Fibroblast of skin of right quadriceps (primary cell): ENCODE measurements at places on chromosomes 6 and 20.

DNA sequence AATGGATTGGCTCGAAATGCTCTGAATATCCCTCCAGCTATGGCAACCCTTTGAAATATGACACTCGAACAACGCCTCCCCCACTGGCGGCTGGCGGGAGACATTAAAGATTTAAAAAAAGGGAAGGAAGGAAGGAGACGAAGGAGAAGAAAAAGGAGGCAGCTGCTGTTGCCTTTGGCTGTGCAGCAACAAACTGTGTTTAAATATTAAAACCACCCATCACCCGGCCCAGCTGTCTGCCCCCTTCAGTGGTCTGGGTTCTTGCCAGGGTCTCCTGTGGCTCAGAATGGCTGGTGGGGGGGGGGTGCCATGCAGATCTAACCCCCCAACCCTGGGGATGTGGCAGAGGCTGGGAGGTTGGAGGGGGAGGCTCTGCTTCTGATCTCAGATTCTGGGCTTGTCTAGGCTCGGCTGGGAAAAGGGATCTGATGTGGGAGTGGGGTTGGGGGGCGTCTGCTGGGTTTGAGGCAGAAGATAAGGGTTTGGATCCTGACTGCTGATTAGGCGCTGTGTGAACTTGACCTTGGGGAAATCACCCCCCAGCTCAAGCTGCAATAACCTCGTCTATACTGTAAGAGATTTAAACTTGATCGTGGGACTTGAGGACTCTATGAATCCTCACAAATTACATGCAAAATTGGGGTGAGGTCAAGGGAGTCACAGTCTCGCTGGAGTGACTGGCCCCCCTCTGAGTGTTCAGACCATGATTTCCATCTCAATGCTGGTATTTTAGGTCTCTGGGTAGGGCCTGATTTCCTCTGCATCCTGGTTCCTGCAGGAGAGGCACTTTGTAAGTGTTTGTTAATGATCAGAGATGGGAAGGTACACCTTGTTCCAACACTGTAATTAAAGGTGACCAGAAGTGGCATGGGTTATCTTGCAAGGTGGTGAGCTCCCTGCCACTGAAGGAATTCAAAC is 40.3 kb upstream of the BLCAP start:
- DNase-seq, result peak; percentile 15

DNA sequence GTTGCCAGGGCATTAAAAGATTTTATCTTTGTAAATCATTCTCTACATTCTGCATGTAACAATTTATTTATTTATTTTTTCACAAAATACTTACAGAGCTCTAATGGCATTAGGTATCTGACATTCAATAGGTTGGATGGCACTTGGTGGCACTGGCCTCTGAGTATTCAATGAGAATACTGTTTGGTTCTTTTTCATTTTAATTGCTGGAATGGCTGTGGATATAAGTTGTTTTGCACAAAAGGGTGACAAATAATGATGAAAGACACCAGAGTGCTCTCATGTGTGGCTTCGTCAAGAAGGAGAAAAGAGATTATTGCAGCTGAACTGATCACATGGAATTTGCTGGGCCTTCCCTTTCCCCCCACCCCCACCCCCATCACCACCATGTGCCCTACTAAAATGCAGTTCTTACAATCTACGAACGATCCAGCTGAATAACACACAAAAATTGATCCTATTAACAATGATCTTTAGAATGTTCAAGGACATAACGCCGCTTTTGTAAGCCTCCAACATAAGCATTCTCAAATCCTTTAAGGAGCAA is 195.2 kb upstream of the POU3F2 start:
- DNase-seq, result no peak

DNA sequence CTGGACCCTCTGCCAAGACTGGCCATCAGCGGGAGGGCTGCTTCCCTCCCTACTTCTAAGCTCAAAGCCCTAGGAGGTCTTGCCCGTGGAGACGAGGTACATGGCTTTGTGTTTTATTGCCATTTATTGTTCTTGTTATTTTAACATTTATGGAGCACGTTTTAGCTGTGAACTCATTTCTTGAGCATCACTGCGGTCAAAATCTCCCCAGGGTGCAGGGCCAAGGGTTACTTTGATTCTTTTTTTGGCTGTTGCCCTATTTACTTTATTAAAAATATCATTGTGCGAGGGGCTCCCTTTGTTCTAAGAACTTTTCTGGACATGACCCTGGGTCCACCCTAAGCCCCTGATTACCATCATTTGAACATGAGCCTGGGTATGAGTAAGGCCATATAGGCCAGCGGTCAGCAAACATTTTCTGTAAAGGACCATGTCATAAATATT is 51.6 kb downstream of the EYA2 start:
- peak; percentile 25 for DNase-seq

GRCh38 chr6:1705183-1705582 is 95.5 kb downstream of the FOXC1 start:
- DNase-seq, result no peak

- DNase-seq, result peak; percentile 6
These were observed 56.7 kb downstream of the TRIM27 start for GRCh38 chr6:28867086-28867409.

- no peak for DNase-seq
These were observed 30.4 kb downstream of the FKBP1A start for GRCh38 chr20:1362484-1362883.

DNA sequence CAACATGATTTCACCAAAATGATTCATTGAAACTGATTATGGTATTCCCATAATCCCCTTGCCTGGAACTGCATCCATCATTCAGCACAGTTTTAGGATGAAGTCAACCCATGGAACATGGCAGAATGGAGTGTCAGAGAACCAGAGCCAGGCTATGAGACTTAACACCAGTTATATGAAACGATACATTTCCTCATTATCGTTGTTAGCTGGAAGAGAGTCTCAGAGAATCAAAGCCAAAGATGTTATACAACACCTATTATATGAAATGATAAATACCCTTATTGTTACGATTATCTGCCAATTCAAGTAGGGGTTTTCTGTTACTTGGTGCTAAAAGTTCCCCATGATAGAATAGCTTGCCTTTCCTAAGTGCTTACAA is 131.2 kb downstream of the BCAS1 start:
- DNase-seq, result no peak

DNA sequence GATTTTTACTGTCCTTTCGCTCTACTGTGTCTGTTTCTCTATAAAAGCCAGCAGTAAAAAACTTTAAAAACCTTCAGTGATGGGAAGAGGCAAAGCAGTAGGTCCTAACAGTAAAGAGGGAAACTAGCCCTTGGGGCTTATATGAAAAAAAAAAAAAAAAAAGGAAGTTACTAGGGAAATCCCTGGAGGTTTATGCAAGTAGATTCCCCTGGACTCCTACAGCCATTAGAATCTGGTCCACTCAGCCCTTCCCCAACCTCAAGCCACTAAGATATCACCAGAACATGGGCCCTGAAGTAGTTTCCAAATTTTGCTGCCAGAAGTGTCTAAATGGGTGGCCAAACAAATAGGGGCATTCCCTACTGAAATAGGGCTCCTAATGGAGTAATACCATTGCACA is 70.5 kb upstream of the HINT3 start:
- no peak for DNase-seq
